Cardiac fibroblast (primary cell): ENCODE measurements at places on chromosomes 16 and 17.

GRCh38 chr16:15811481-15812400 lies 45.1 kb downstream of the MYH11 start:
- DNase-seq = peak; percentile 87

DNA sequence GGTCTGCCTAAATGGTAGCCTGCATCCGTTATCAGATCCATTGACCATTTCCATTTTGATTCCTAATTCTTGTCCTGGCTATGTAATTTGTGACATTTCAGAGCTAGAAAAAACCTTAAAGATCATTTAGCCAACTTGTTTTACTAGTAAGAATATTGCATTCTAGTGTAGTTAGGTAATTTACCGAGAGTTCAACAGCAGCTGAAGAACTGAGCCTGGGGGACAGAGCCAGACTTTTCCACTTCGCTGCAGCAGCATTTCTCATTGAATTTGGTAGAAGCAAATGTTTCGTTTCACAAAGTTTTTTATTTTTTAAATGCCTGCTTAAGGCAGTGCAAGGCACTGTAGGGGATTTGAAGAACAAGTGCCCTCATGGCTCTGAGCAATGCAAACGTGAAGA lies 59.2 kb upstream of the MARCHF10 start:
- DNase-seq = no peak

GRCh38 chr16:86854626-86855294 lies 276.4 kb downstream of the FOXL1 start:
- DNase-seq = no peak

GRCh38 chr17:6325741-6326140 lies 109.2 kb downstream of the AIPL1 start:
- DNase-seq = no peak

GRCh38 chr17:18019838-18020154 lies 19.2 kb downstream of the ATPAF2 start:
- no peak for DNase-seq

GRCh38 chr16:49972961-49973360 lies 52.1 kb upstream of the CNEP1R1 start:
- no peak for DNase-seq

GRCh38 chr17:76654408-76654807 lies 10.9 kb upstream of the ST6GALNAC1 start:
- DNase-seq = no peak

DNA sequence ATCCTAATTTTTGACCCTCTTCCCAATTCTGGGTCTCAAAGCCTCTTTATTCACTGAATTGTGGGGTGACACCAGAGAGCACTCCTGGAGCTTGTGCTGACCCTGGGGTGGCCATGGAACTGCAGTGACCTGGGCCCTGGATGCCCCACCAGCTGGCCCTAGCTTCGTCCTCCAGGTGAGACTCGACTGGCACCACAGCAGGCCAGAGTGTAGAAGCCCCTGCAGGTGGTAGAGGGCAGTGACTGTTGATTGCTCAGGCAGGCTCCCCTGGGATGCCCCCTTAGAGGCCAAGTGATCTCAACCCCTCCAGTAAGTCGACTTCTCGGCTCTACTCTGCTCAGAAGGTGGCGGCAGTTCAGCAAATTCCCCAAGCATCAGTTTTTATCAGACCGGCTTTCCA lies 6.4 kb downstream of the FA2H start:
- DNase-seq = no peak

DNA sequence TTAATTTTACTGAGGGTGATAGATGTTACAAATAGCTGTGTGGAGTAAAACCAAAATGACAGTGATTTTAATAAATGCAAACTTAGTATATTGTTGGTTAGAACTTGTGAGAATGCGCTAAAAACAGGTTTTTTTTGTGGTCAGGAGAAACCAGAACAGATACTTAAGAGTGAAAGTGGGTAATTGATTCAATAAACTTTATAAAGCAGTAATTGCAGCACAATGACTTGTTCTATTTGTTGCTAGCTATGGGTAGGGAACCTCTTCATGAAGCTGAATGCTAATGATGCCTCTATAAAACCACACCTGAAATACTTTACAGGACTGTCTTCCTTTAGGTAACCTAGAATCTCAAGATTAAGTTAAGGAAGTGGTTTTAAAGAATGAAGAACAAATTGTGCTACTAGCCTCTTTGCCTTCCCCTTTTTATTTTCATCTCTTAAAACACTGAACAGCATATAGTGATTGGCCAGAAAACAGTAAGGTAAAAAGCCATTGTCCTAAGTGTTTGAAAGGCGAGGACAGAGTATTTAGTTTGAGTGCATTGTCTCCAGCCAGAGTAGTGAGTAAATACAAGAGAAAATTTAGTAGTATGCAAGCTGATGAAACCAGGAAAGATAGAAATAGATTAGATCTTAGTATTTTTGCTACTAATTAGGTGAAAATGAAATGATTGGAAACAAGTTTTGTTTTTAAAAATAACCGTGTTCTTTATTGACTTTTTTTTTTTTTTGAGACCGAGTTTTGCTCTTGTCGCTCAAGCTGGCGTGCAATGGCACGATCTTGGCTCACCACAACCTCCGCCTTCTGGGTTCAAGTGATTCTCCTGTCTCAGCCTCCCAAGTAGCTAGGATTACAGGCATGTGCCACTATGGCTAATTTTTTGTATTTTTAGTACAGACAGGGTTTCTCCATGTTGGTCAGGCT lies 6.0 kb downstream of the GGNBP2 start:
- no peak for DNase-seq

DNA sequence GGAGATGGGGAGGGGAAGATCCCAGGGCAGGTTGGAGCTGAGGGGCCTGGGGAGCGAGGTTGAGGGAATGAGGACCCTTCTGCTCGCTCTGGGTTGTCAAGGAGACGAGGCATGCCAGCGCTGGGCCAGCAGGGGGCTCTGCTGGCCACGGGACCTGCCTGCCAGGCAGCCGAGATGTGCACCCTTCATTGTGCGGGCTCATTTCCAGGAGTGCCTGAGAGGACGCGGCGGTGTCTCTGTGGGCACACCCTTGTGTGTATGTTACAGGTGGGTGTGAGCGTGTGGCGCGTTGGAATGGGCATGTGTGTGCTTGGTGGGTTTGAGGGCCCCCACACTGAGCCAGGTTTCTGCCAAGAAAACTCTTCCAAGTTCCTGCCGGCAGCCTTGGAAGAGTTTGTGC lies 15.9 kb downstream of the ARHGAP23 start:
- peak; percentile 65 for DNase-seq

GRCh38 chr16:80803339-80804055 lies 901 bp downstream of the CDYL2 start:
- peak; percentile 24 for DNase-seq

- DNase-seq = peak; percentile 71
Observed at GRCh38 chr16:84839956-84840355, 20.2 kb downstream of the CRISPLD2 start.

GRCh38 chr16:80623376-80623775 lies 82.6 kb downstream of the DYNLRB2 start:
- DNase-seq = peak; percentile 77

DNA sequence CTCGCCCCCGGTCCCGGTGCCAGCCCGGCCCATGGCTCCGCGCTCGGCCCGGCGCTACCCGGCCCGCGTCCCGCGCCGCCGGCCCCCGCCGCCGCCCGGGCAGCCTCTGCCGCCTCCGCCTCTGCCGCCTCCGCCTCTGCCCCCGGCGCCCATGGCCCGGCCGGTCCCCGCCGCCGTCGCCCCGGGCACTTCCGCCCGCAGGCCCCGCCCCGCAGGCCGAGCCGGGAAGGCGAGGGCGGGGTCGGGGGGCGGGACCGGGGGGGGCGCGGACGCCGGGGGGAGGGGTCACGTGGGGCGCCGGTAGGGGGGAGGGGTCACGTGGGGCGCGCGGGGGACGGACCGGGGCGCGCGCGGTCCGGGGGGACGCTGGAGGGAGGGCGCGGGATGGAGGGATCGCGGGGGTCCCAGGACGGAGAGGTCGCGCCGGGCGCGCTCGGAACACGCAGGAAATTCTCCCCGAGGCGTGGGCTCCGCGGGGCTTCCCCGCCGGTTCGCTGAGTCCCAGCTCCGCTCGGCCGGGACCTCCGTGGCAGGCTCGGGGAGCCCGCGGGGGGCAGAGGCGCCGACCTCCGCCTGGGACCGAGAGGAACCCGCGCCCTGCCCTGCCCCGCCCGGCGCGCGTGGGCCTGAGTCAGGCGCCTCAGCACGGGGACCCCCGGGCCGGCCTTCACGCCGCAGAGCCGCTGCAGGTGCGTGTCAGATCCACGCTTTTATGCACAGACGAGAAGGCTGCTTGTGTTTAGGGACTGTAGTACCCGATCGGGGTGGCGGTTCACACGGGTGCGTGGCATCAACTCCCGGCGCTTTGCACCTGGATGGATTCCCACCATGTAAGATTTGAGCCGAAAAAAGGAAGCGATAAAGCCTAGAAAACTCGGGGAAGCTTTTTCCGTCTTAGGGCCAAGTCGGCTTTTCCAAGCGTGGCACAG lies at the start of gene PGAP6:
Gene PGAP6, minus strand, starts transcription at position 190 of the 929 bp plus-strand sequence. Its CDS starts 157 bp downstream, at position 33.
- DNase-seq = peak; percentile 67

- DNase-seq = no peak
Observed at GRCh38 chr17:63932721-63933120, 590 bp upstream of the CD79B start.

- peak; percentile 13 for DNase-seq
Observed at GRCh38 chr17:67164302-67164701, 80.7 kb downstream of the HELZ start.

- no peak for DNase-seq
Observed at GRCh38 chr16:79788949-79789348, 188.4 kb upstream of the MAF start.

DNA sequence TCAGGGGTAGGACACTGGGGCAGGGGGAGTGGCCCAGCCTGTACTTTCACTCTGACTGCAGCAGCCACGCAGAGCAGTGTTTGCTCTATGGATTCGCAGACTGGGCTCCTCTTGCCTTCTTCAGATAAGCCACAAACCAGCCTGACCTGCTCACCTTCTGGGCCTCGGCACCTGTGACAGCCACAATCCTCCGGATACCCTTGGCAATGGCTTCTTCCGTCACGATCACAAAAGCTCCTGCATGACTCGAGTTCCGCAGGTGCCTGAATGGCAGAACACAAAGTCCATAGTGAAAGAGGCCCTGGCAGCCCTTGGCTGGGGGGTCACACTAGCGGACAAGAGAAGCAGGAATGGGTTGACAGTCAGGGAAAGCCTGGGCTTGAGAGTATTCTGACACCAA lies 3.8 kb upstream of the EXOSC6 start:
- no peak for DNase-seq

- no peak for DNase-seq
Observed at GRCh38 chr17:50144845-50145531, 5.5 kb downstream of the PPP1R9B start.

- no peak for DNase-seq
Observed at GRCh38 chr16:30802936-30803335, 15.9 kb upstream of the ZNF629 start.

DNA sequence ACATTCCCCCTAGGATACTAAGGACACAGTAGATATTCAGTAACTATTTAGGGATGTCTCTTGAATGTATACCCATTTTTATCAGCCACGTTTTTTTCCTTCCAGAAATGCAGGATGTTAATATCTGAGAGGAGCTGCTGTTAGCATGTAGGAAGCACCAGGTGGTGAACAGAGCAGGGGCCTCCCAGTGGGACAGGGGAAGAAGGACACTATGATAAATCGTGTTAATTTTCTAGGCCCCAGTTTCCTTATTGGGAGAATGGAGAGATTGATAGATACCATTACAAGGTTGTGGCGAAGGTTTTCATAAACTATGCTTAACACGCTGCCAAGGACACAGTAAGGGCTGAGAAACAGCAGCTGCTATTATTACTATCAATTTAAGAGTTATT lies 45.4 kb downstream of the PRSS54 start:
- no peak for DNase-seq

DNA sequence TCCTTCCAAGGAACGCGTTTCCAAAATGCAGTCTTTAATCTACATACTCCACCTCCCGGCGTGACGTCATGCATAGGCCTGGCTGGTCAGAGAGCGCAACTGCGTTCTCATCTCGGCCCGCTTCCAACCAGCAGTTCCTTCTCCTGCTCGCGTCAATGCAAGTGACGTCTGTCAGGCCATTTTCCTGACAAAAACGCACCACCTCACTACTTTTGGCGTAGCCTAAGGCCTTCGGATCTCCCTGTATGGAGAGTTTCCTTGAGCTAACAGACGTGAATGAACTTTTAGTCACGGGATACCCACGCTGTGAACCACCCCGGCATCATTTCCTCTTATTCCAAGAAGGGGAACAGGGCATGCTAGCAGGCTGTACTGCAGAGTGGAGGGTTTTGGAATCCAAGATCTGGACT lies 25.0 kb downstream of the TEX14 start:
- peak; percentile 91 for DNase-seq

- DNase-seq = peak; percentile 58
Observed at GRCh38 chr17:17723354-17724261, 42.4 kb downstream of the RAI1 start.

DNA sequence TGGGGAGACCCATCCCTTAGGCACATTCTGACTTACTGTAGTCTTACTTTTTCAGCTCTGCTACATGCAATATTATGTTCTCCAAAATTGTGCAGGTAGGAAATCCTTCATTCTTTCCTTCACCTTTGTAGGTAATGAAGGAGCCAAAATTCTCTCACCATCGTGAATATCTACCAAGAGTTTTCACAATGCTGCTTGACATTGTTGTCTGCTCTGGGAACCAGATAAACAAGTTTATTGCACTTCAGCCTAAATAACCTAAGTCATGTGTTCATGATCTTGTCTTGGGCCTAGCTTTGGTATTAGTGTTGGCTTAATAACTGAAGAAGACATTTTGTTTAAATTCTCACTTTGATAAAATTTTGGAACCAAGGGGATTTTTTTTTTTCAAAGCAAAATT lies 110.8 kb upstream of the ELAC2 start:
- no peak for DNase-seq

- no peak for DNase-seq
Observed at GRCh38 chr16:24939738-24940137, 75.4 kb downstream of the ARHGAP17 start.

DNA sequence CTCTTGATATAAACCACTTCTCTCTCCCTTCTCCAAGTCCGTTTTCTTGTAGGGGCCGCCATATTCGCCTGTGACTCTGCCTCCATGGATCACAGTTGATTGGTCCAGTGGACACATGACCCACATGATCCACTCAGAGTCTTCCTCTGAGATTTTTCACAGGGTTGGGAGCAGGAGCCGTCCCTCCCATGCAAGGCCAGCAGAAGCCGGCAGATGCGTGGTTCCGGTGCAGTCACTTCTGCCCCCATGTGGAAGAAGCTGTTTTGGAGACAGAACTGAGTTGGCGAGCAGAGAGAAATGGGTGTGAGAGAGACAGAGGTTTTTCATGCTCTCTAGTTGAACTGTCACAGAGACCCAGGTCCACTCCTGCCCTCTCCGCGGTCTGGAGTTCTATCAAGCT lies 83.3 kb downstream of the C16orf95 start:
- peak; percentile 63 for DNase-seq

DNA sequence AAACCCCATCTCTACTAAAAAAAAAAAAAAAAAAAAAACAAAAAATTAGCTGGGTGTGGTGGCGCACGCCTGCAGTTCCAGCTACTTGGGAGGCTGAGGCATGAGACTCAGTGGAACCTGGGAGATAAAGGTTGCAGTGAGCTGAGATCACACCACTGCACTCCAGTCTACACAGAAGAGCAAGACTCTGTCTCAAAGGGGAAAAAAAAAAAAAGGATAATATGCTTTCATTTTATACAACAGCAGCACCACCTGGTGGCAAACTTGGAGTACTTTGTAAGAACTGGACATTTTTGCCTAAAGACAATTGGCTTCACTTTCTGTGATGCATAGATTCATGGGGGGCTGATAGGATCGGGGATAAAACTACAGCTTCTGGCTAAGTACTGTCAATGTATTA lies 8.5 kb downstream of the CHTF8 start:
- peak; percentile 84 for DNase-seq
